Osteocyte (in vitro differentiated cells): ENCODE measurements at places on chromosomes 5 and 9.

- H3K4me3 ChIP-seq = no peak overlapping the region
- H3K36me3 ChIP-seq = no peaks in the 10 kb centered on the region
- no peaks in the 10 kb centered on the region for H3K27me3 ChIP-seq
- peaks cover 19% of the 10 kb centered on the region for H3K4me1 ChIP-seq
- no peak overlapping the region for H3K27ac ChIP-seq
Measured at GRCh38 chr5:135977375-135977928, 22.7 kb upstream of the LECT2 start.

- no peaks in the 10 kb centered on the region for H3K27me3 ChIP-seq
- H3K27ac ChIP-seq = no peak overlapping the region
- no peak for DNase-seq
- no peaks in the 10 kb centered on the region for H3K36me3 ChIP-seq
- H3K4me3 ChIP-seq = no peak overlapping the region
Measured at GRCh38 chr9:79224672-79225433, 346.9 kb upstream of the TLE4 start.

GRCh38 chr9:135224286-135224877, 136.9 kb downstream of the OLFM1 start:
- no peaks in the 10 kb centered on the region for H3K27me3 ChIP-seq
- no peak overlapping the region for H3K27ac ChIP-seq
- no peaks in the 10 kb centered on the region for H3K4me1 ChIP-seq
- DNase-seq = no peak

DNA sequence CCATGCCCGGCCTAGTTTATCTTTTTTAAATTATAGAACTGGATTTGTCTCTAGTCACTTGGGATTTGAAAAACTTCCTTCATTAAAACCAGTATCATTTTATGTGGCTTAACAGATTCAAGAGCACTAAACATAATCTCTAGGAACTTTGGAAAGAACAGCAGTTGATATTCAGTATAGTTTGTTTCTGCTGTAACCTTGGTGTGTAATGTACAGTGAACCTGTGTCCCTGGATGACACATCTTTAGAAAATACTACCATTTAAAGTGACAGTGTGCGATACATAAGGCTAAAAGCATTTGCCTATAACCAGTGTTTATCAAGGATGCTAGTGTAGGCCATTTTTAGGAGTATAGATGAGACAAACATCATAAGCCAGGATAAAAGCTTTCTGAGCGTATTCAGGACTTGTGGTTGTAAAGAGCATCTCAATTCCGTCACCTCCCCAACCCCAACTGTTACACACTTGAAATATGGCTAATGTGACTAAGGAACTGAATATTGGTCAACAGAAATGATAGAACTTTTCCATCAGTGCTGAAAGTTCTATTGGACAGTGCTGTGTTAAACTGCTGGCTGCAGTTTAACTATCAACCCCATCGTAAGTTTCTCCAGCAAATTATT, 4.4 kb downstream of the SNX18 start:
- DNase-seq = no peak
- H3K27ac ChIP-seq = no peak overlapping the region
- peaks cover 63% of the 10 kb centered on the region for H3K4me1 ChIP-seq
- H3K36me3 ChIP-seq = peaks cover 10% of the 10 kb centered on the region
- no peaks in the 10 kb centered on the region for H3K27me3 ChIP-seq

DNA sequence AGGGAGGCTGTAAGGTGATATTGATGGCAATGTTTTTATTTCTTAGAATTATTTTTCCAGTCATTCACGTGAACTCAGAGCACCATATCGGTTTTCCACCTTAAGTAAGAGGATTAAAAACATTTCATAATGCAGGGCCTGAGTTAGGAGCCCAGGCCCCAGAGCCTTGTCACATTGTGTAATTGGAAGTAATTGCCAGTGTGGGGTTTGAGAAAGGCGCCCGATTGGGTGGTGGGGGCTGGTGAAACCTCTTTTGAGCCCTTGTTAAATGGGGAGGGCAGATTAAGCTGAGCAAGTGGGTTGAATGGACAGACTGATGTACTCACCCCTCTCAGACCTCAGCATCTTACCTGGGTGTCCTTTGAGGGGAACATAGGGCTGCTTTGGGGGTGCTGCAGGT, 116.7 kb upstream of the PITX1 start:
- H3K27ac ChIP-seq = no peak overlapping the region
- H3K36me3 ChIP-seq = no peaks in the 10 kb centered on the region
- no peak overlapping the region for H3K4me3 ChIP-seq
- peak; percentile 30 for DNase-seq

DNA sequence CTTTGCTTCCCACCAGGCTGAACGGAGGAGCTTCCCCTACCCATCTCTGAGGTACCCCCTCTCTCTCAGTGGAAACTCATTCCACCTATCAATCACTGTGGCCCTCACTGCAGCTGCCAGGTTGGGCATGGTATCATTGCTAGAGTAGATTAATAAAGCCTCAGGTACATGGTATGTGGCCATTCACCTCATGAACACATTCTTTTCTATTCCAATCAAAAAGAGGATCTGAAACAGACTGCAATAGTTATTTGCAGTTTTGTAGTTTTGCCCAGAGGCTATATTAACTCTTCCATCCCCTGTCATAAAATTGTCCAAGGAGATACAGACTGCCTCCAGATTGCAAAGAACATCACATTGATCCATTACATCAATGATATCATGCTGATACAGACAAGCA, 85.8 kb upstream of the MVB12B start:
- no peak overlapping the region for H3K27ac ChIP-seq
- no peaks in the 10 kb centered on the region for H3K4me1 ChIP-seq
- no peak overlapping the region for H3K4me3 ChIP-seq

GRCh38 chr5:324736-325612, 3.5 kb downstream of the AHRR start:
- H3K27me3 ChIP-seq = no peaks in the 10 kb centered on the region
- peaks cover 15% of the 10 kb centered on the region for H3K36me3 ChIP-seq
- H3K4me1 ChIP-seq = peaks cover 48% of the 10 kb centered on the region
- peak overlapping the region; percentile 34 for H3K27ac ChIP-seq

- DNase-seq = no peak
- H3K36me3 ChIP-seq = no peaks in the 10 kb centered on the region
- H3K4me1 ChIP-seq = peaks cover 26% of the 10 kb centered on the region
- no peaks in the 10 kb centered on the region for H3K27me3 ChIP-seq
- H3K4me3 ChIP-seq = no peak overlapping the region
Measured at GRCh38 chr9:133918111-133918813, 73.9 kb downstream of the VAV2 start.

- DNase-seq = no peak
- no peaks in the 10 kb centered on the region for H3K36me3 ChIP-seq
- no peak overlapping the region for H3K4me3 ChIP-seq
Measured at GRCh38 chr9:28032268-28032590, 458.9 kb upstream of the C9orf72 start.

GRCh38 chr5:159442206-159442850, 112.0 kb upstream of the IL12B start:
- no peak for DNase-seq
- H3K27me3 ChIP-seq = peaks cover 49% of the 10 kb centered on the region
- no peaks in the 10 kb centered on the region for H3K36me3 ChIP-seq
- H3K4me1 ChIP-seq = peaks cover 1% of the 10 kb centered on the region

DNA sequence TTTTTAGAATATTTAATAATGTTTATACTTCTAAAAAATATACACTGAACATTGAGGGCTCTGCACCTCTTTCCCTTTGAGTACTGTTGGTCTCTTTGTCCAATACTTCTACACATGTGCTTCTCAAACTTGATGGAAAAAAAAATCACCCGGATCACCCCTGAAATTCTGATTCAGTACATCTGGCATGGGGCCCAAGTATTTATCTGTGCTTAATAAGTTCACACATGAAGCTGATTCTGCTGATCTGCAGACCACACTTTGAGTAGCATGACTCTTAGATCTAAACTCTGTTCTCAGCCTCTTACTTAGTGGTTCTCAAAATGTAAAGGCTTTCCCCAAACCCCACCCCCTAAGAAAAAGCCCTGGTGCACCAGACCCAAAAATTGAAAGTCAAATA, 12.0 kb downstream of the RUSC2 start:
- peaks cover 35% of the 10 kb centered on the region for H3K4me1 ChIP-seq
- DNase-seq = no peak

GRCh38 chr5:14608169-14608568, 26.6 kb downstream of the OTULINL start:
- DNase-seq = no peak
- H3K4me1 ChIP-seq = no peaks in the 10 kb centered on the region
- no peak overlapping the region for H3K4me3 ChIP-seq
- no peaks in the 10 kb centered on the region for H3K36me3 ChIP-seq

GRCh38 chr9:91818225-91818585, 131.8 kb downstream of the ROR2 start:
- DNase-seq = no peak
- H3K4me3 ChIP-seq = peak overlapping the region; percentile 56
- H3K36me3 ChIP-seq = no peaks in the 10 kb centered on the region
- no peaks in the 10 kb centered on the region for H3K27me3 ChIP-seq
